Stimulated activated CD8-positive, alpha-beta memory T cell treated with anti-CD3 and anti-CD28 coated beads, Interleukin-2, amount 100 ng/mL, for 48 hours (primary cell): ENCODE measurements at places on chromosomes 1 and 21.
A peak's percentile ranks its signal among the peaks of the same experiment; 100 is the strongest.

GRCh38 chr1:211741788-211742187, 66.4 kb upstream of the NEK2 start:
- DNase-seq, result no peak

GRCh38 chr1:62045574-62045973, 149.1 kb upstream of the L1TD1 start:
- DNase-seq, result no peak

- DNase-seq, result no peak
Measured at GRCh38 chr1:167669209-167670124, 39.4 kb downstream of the RCSD1 start.

- DNase-seq, result no peak
Measured at GRCh38 chr1:69833536-69833935, 265.8 kb downstream of the LRRC7 start.

GRCh38 chr1:230005040-230005439, 62.0 kb upstream of the GALNT2 start:
- DNase-seq, result no peak

DNA sequence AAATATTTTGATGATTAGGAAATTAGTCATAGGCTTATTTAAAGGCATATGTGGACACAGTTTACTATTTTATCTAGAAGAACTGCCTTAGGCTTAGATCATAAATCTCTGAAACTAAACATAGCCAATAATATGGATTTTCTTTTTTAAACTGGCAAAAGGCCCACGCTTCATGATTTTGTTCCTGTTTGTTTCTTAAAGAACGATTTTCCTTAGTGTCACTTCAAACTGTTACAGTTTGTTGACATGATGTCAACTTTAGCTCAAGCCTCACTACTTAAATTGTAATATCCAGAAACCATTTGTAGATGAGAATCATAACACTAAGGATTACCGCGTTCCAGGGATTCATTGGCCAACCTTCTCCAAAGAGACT, 322.6 kb downstream of the HHIPL2 start:
- no peak for DNase-seq

DNA sequence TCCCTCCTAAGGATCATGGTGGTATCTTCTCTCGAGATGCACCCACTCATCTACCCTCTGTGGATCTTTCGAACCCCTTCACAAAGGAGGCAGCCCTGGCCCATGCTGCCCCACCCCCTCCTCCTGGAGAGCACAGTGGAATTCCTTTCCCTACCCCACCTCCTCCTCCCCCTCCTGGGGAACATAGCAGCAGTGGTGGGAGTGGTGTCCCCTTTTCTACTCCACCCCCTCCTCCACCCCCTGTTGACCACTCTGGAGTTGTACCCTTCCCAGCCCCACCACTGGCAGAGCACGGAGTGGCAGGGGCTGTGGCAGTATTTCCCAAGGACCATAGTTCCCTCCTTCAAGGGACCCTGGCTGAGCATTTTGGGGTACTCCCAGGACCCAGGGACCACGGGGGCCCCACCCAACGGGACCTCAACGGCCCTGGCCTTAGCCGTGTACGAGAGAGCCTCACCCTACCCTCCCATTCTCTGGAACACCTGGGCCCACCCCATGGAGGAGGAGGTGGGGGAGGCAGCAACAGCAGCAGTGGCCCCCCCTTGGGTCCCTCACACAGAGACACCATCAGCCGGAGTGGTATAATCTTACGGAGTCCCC, 14.5 kb upstream of the TARS2 start:
- DNase-seq, result no peak

DNA sequence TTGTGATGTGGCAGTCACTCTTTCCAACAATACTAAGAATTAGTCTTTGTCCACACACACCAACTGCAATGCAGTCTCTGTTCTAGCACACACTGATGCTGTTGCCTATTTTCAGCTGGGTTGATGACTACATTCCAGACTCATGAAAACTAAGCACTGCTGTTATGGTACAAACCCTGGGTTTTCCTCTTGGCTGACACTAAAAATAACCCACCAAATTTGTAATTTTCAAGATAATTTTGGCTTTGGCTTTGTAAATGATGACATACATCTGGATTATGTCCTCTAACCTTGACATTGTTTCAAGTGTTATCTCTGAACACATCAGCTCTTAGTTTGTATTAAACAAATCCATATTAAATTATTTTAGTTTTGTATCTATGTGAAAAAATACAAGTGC, 444.8 kb downstream of the PTPRC start:
- no peak for DNase-seq

GRCh38 chr1:220272841-220273090, 513 bp upstream of the RAB3GAP2 start:
- DNase-seq, result no peak

DNA sequence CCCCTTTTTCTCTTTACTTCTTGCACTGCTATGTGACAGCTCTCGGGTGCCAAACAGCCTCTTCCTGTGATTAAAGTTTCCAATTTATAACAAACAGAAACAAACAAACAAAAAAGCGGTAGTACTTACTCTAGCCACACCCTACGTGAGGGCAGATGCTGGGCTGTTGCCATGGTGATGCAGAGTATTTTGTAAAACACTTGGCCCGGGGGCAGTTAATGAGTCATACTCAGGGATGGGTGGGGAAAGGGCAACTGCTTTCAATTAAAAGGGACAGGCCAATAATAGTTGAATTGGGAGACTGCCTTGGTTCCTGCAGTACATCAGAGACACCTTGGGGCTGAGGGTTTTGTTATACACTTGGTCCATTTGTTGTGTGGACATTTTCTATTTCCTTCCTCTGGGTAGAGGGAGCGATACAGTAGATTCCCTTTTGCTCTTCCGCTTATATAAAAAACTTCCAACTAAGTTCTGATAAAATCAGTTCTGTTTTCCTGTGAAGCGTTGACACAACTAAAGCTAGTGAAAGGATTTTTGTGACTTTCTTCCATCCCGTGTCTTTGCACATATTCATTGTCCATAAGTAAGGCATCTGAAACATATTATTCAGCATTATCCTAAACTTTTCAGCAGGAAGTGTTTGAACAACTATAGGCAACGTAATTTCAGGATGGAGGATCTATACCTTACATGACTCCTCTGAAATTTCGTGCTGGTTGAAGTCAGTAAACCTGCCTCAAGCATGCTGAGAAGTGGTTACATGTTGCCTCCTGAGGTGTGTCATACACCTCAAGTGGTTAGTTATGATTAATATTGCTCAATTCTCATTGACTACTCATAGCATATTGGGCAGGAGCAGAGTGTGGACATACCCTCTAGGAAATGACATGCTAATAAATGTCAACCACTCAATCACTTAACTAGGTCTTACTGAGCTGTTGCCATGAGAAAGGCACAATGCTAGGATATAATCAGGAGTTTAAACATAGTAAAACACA, 36.7 kb upstream of the THEM4 start:
- peak; percentile 62 for DNase-seq

GRCh38 chr1:32431736-32432400, 33.0 kb upstream of the ZBTB8B start:
- no peak for DNase-seq

DNA sequence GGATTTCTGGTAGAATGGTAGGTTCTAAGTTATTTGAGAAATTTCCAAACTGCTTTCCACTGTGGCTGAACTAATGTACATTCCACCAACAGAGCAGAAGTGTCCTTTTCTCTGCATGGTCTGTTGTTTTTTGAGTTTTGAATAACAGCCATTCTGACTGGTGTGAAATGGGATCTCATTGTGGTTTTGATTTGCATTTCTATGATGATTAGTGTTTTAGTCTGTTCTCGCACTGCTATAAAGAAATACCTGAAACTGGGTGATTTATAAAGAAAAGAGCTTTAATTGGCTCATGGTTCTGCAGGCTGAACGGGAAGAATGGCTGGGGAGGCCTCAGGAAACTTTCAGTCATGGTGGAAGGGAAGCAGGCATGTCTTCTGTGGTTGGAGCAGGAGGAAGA, 80.3 kb downstream of the SDCCAG8 start:
- no peak for DNase-seq

DNA sequence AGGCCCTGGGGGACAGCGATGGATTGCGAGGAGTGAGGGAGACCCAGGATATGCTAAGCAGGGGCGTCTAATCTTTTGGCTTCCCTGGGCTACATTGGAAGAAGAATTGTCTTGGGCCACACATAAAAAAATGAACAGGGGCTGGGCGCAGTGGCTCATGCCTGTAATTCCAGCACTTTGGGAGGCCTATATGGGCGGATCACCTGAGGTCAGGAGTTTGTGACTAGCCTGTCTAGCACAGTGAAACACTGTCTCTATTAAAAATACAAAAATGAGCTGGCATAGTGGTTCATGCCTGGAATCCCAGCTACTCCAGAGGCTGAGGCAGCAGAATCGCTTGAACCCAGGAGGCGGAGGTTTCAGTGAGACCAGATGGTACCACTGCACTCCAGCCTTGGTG, 10.8 kb upstream of the PRAMEF12 start:
- DNase-seq, result no peak

- DNase-seq, result no peak
Measured at GRCh38 chr1:209820986-209821385, 6.8 kb upstream of the UTP25 start.

DNA sequence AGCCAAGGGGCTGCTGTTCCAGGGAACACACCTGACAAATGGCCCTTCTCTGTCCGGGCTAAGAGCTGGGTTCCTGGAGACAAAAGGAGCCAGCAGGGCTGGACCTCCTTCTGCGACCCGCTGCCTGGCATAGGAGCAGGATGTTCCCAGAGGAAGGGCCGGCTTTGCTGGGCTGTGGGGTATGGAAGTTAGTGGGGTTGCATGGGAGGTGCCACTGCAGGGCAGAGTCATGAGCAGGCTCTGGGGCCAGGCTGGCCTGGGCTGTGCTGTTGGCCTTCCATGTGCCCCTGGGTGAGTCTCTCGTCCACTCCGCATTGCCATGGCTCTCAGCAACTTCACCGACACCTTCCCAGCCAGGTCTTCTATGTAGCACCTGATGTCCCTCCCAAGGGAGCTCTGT, 507.6 kb downstream of the PTPRU start:
- no peak for DNase-seq

GRCh38 chr1:35809114-35810095, 1.6 kb downstream of the AGO4 start:
- DNase-seq, result no peak

- DNase-seq, result no peak
Measured at GRCh38 chr1:158021721-158022120, 28.3 kb downstream of the KIRREL1 start.

DNA sequence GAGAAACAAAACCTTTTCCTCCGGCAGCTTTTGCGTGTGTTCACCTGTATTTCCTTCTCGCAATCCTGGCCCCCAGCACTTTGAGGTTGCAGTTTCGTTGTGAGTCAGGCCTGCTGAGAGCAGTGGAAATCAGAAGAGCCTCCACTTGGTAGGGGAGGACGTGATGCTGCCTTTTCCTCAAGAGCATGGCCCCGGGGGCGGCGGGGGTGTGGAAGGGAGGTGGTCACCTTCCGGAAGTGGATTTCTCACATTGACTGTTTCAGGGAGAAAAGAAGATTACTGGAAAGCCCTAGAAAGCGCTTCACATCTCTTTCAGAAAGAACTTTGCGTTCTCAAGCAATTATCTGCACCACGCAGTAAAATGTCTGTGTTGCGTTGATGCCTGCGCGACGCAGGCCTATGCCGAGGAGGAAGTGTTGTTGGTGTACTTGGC, 12.2 kb upstream of the IL10 start:
- peak; percentile 82 for DNase-seq

- DNase-seq, result no peak
Measured at GRCh38 chr1:205044741-205045140, 1.7 kb downstream of the CNTN2 start.

GRCh38 chr21:15015622-15016471, 49.0 kb downstream of the NRIP1 start:
- DNase-seq, result no peak

DNA sequence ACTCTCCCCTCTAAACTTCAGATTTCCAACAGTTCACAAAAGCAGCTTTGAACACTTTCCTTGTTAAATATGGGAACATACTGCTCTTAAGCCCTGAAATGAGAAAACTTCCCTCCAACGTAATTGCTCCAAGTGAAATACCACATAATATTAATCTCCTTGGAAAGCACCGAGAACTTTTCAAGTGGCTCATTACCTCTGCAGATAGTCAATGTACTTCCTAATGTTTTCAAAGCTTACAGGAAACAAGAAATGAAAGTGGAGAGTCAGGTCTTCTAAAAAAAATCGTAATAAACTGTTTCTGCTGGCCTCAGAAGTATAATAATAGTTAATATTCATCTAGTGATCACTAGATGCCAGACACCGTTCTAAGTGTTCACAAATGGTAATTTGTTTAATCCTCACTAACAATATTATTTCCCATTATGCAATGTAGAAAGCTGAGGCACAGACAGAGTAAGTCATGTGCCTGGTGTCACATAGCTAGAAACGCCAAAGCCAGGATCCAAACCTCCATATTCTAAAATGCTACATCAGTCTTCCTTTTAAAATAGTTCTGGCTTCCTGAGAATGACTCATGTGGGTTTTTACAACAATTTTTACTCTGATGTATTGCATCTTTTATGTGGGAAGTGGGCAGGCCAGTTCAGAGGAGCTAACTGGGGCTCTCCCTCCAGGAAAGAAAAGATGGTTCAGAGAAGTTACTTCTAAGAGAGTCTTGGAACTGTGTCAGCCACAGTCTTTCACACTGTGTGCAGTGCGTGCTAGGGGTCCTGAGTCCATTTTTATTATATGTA, 177.2 kb downstream of the PLPPR4 start:
- no peak for DNase-seq

- no peak for DNase-seq
Measured at GRCh38 chr1:189977184-189977583, 500.5 kb downstream of the BRINP3 start.

- DNase-seq, result no peak
Measured at GRCh38 chr1:231216498-231216897, 24.5 kb upstream of the GNPAT start.

GRCh38 chr1:9242338-9242969, 7.9 kb downstream of the H6PD start:
- no peak for DNase-seq

DNA sequence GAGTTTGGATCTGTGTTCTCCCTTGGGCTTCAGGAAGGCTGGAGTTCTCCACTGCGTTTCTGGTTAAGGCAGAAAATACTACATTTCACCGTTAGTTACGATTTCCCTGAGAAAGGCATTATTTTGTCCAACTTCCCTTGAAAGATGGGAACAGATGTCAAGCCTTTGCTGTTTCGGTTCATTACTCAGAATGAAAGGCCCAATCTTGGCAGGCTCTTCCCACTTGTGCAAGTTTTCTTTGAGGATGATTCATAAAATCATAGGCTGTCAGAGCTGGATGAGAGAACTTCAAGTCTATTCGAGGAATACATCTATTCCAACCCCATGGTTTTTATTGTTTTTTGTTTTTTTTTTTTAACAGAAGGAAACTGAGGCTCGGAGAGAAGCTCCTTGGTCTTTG, 205.2 kb downstream of the GRIK3 start:
- no peak for DNase-seq

- DNase-seq, result peak; percentile 29
Measured at GRCh38 chr1:226990133-226990716, 50.1 kb downstream of the COQ8A start.
